Glutamatergic neuron (in vitro differentiated cells): ENCODE measurements at places on chromosomes 2 and 18.

- peak; percentile 65 for DNase-seq
Observed at GRCh38 chr2:209334188-209335017, 89.4 kb upstream of the MAP2 start.

DNA sequence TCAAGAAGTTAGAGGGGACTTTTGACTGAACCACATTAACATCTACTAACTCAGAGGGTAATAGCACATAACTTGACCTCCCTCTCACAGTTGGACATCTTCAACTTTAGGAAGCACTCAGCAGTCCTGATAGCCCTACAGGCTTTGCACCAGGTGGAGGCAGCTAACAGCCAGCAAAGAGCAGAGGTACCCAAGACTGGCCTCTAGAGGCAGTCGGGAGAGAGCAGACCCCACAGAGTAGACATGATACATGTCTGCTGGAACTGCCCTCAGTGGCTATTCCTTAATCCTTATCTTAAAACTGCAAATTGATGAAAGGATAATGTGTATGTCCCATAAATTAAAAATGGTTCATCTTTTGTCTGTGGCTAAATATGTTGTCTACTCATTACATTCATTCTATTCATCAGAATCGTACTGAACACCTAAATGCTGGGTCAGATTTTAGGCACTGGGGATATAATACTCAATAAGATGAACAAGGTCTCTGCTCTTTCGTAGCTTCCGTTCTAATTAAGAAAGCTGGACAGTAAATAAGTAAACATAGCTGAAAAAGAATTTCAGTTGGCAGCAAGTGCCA lies 49.8 kb downstream of the CAB39 start:
- peak; percentile 43 for DNase-seq

- no peak for DNase-seq
Observed at GRCh38 chr18:56510108-56510507, 128.3 kb downstream of the TXNL1 start.

DNA sequence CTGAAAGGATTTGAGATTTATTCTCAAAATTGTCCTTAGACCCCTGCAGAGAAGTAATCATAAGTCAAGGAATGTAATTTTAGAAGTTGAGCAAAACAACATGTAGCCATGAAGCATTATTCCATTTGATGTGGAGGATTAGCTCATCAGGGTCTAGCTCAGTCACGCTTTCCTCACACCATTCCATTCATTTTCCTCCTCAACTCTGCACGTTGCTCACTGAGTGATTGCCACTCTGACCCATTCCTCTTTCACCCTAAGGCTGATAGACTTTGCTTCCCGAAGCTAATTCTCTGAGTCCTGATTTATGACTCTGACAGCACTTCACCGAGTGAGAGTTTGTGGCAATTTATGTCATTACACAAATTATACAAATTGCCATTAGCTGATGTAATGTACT lies 820.6 kb upstream of the PIK3C3 start:
- no peak for DNase-seq

- DNase-seq, result no peak
Observed at GRCh38 chr2:12490641-12491040, 226.1 kb upstream of the TRIB2 start.

DNA sequence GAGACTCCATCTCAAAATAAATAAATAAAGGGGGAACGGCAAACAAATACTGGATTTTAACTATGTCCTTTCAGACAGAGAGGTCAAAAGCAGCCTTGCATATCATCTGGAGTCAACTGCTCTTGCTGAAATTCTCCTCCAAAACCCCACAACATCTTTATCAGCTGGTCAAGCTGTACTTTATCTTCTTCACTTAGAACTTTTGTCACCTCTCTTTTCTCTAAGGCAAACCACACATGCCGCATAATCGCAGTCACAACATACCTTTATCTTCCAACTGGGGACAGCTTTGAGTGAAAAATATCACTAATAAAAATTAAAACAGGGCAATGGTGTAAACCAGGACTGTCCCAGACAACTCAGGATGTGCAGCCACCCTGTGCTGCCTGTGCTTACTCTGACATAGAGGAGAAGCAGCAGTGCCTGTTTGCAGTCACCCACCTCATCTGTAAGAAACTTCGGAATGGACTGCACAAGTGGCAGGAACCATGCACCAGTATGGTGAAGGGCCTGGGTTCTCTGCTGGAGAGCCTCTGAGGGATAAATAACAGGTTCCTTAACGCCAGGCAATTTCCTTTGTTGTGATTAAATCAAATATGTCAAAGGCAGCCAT lies 6.2 kb downstream of the MPPE1 start:
- DNase-seq, result no peak

- no peak for DNase-seq
Observed at GRCh38 chr2:223585666-223586065, 16.5 kb downstream of the SCG2 start.

GRCh38 chr18:74731097-74731496 lies 133.4 kb downstream of the ZNF407 start:
- no peak for DNase-seq

DNA sequence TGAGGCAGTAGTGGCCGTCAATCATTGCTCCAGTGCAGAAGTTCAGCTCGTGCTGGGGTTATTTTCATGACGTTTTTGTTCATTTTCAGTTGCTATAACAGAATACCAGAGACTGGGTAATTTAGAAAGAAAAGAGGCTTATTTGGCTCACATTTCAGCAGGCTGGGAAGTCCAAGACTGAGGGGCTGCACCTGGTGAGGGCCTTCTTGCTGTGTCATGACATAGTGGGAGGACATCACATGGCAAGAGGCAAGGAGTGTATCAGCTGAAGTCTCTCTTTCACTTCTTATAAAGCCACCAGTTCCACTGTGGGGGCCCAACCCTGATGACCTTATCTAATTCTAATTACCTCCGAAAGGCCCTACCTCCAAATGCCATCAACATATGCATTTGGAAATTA lies 58.0 kb upstream of the DPP10 start:
- DNase-seq, result no peak

- no peak for DNase-seq
Observed at GRCh38 chr2:105403783-105404698, 5.2 kb upstream of the FHL2 start.

- no peak for DNase-seq
Observed at GRCh38 chr2:131044075-131044756, 49.0 kb downstream of the FAM168B start.

DNA sequence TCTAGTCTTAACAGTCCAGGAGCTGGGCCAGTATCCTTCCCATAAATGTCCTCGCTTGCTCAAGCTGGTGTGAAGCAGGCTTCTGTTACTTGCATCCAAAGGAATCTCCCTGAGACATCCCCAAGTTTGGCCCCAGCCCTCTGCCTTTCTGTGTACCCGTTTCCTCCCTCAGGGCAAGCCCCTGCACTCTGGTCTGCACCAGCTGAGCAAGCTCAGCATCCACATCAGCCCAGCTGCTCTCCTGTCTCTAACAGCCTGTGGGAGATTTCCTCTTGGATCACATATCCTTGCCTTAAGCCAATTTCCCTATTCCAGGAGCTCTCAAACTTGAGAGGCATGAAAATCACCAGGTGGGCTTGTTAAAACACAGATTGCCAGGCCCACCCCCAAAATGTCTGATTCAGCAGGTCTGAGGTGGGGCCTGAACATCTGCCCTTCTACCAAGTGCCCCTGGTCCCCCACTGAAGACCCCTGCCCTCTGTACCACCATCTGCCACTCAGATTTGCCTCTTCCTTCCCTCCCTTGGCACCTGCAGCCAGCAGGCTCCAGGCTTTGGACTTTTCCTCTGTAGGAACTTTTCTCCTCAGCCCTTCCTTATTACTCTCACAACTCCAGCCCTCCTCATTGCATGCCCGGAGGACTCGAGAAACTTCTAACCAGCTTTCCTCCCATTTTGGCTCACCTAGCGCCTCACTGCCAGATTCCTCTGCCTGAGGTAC lies 32.1 kb downstream of the REEP1 start:
- no peak for DNase-seq

DNA sequence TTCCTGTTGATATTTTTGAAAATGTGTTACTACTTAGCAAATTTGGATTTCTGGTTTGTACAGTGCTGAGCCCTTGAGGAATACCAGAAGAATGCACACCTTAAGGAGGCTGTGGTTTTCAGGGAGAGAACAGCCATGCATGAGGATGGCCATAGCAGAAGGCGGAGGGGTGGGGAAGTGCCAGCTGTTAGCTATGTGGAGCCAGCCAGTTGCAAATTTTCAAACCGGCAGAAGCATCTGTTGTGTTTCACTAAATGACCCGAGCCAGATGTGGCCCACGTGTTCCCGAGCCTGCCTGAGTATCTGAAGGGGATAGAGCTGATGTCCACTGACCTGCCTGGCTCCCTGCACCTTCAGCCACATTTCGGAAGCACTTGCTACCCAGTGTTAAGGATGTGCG lies 16.4 kb upstream of the RBM44 start:
- DNase-seq, result peak; percentile 35

DNA sequence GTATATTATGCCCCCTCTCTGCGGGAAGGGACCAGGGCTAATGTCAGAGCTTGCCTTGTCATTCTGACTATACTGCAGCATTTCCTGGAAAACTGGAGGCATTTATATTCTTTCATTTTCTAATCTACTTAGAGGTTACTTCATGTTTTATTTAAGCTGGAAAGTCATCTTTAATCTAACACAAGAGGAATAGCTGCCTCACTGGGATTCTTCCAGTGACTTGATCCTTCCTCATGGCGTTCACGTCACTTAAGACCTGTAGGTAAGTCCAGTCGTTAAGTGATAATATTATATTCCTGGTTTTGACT lies 727.6 kb upstream of the DDX18 start:
- no peak for DNase-seq

DNA sequence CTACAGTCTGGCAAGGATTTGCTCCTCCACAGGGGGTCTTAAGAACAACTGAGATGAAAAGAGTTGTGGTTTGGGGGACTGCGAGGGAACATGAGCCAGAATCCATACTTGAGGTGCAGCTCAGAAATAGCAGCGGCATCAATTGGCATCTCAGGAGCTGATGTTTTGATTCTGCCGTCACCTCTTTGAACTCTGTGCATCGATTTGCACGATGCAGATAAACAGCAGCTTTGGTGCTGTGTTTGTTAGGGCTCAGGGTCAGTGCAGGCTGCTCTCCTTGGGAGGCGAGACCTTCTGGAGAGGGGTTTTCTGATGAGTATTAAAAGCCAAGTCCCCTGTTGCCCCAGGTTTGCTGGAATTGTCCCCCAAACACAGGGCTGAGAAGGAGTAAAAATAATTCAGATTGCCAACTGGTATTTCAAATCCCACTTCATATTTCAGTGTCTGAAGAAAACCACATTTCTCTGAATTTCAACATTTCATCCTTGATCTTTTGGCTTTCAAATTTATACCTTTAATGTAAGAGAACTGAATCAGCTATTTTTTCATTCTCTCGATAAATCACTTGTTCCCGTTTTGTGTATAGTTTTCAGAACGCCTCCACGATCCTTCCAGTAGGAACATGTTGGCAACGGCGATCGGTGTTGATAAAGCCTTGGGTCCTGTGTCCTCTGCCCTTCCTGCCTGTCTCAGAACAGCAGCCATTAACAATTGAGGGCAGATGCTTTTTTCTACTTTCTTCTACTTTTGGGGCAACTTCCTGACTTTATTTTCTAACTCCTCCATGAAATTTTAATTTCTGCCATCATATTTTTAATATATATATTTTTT lies 65.0 kb downstream of the RAB31 start:
- DNase-seq, result no peak
